ENCODE measurements at places on chromosomes 2 and 18.

DNA sequence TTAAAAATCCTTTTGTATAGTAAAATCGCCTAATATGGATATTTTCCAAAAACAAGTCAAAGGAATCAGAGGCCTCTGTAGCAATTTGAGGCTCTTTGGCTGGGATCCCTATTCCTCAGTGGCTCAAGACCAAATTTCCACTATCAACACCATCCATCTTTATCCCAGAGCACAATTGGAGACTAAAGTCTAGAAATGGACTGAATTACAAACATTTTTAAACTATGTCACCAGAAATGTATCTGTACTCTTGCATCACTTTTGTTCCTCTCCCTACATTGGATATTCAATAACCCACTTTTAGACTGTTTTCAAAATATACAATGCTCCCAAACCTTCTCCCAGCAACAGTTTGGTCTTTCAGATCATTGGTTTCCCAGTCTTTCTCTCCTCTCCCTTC lies 140.4 kb upstream of the KLHL29 start:
- H3K36me3 ChIP-seq, result no peaks in the 10 kb centered on the region
- H3K27ac ChIP-seq, result peak overlapping the region; percentile 8
- H3K4me3 ChIP-seq, result no peak overlapping the region
- DNase-seq, result no peak
- no peaks in the 10 kb centered on the region for H3K27me3 ChIP-seq
- H3K4me1 ChIP-seq, result no peaks in the 10 kb centered on the region

DNA sequence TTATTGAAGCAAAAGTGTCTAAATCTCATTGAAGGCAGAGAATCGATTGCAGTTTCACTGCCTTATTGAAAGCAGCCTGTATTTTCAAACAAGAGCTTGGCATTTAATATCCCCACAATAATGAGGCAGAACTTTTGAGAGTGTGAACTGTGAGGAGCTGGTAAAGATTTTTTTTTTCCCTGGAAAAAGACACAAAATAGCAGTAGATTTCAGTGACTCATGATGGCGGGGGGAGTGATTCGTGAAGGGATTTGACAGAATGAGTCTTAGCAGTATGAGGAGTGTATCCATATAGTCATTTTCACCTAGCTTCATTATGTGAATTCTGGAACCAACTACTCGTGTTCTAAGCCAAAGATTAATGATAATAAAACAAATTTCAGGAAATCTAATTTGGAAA lies 242.9 kb downstream of the ARL6IP6 start:
- no peak overlapping the region for H3K4me3 ChIP-seq
- no peaks in the 10 kb centered on the region for H3K36me3 ChIP-seq
- H3K27ac ChIP-seq, result no peak overlapping the region
- no peaks in the 10 kb centered on the region for H3K4me1 ChIP-seq

- H3K4me3 ChIP-seq, result no peak overlapping the region
- H3K36me3 ChIP-seq, result no peaks in the 10 kb centered on the region
- H3K27me3 ChIP-seq, result no peaks in the 10 kb centered on the region
These were observed 151.6 kb downstream of the RTN4 start for GRCh38 chr2:54898456-54899226.

DNA sequence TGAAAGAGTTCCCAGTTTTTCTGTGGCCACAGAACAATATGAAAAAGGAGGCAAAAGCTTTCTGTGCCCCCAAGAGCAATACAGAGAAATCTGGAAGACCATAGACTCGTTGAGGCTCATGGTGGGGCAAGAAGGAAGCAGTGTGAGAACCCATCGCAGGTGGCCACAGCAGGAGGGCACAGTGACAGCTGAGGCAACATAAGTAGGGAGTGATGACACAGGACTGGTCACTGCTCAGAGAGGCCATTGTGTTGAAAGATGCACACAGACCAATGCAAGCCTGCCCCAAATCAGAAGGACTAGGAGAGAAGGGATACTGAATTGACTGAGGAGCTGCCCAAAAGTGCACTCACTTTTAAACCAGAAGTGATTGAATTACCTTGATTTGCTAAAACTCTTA lies 483.6 kb downstream of the EPHA4 start:
- H3K4me1 ChIP-seq, result no peaks in the 10 kb centered on the region
- no peaks in the 10 kb centered on the region for H3K27me3 ChIP-seq
- H3K36me3 ChIP-seq, result no peaks in the 10 kb centered on the region
- H3K27ac ChIP-seq, result no peak overlapping the region

DNA sequence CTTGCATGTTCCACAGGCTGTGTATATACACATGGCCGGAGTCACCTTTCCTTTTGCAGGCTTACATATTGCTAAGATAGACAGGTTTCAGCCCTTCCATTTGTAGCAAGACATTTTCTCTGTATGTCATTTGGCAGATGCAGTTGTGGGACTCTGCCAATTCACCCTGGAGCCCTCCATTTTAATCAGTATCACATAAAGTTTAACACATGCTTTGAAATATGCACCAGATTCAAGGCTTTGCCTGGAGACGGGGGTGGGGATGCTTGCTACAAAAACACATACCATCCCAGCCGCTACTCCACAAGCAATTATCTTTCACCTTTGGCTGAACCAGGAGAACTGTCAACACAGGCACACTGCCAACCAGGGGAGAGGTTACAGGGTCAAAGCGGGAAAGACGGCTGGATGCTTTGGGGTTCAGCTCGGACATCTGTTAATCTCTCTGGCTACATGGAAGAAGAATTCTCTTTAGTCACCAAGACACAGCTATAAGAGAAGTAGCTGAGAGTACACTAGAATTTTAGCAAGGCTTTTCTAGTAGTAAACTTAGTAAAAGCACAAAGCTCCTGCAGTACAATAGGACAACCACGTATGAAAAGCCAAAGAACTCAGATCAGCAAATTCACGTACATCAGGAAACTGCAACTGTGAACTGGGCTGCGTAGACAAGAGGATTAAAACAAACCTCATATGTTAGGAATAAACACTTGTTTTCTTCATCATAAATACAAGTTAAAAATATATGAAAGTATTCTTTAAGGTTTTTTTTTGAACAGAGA lies 130.9 kb downstream of the EXOC6B start:
- H3K27me3 ChIP-seq, result no peaks in the 10 kb centered on the region
- DNase-seq, result no peak
